ENCODE measurements at places on chromosomes 4 and X. TPM values are rescaled to one million over a fixed set of nuclear protein-coding genes. Genes with fewer than 3 reads are reported as not detected.

ITGB1BP2 gene
- total RNA-seq, result 1.4 TPM

TMEM35A gene
- total RNA-seq, result 3.1 TPM

ELK1 gene
- 14.8 TPM for total RNA-seq

ADGRA3 gene
- total RNA-seq, result 36.5 TPM

PCDH10 gene
- 14.8 TPM for total RNA-seq

APBB2 gene
- 138 TPM for total RNA-seq

SHOX gene
- total RNA-seq, result not detected

CFAP99 gene
- not detected for total RNA-seq

SERTM2 gene
- total RNA-seq, result not detected

SPANXN3 gene
- not detected for total RNA-seq

IL2RG gene
- total RNA-seq, result not detected

SSX3 gene
- not detected for total RNA-seq

PCDH7 gene
- total RNA-seq, result 19.7 TPM

CLDN34 gene
- total RNA-seq, result 0.26 TPM

TCP11X2 gene
- total RNA-seq, result not detected

TSPAN6 gene
- total RNA-seq, result 43.8 TPM

FGF13 gene
- not detected for total RNA-seq

TCEAL7 gene
- 1.9 TPM for total RNA-seq

SPATA4 gene
- not detected for total RNA-seq

GDPD2 gene
- not detected for total RNA-seq

CTAG1B gene
- not detected for total RNA-seq

RAB40A gene
- total RNA-seq, result not detected

PRSS12 gene
- total RNA-seq, result not detected

ARHGAP6 gene
- 0.86 TPM for total RNA-seq

SPIN4 gene
- 2.2 TPM for total RNA-seq

CDS1 gene
- under 0.01 TPM for total RNA-seq

PROM1 gene
- 0.07 TPM for total RNA-seq

SPANXB1 gene
- not detected for total RNA-seq

Measured in pulmonary artery endothelial cell (primary cell).